Pancreas (tissue), 10 donors: ENCODE measurements at places on chromosomes 3 and 15. TPM values are rescaled to one million over a fixed set of nuclear protein-coding genes. Genes with fewer than 3 reads are reported as not detected.

CCK gene
- not detected for total RNA-seq

GOLGA8R gene
- 2.2 TPM for total RNA-seq

GRCh38 chr15:91099616-91099994 lies 452 bp upstream of the SV2B start:
- no peaks in the 10 kb centered on the region for H3K36me3 ChIP-seq
- H3K4me1 ChIP-seq, result no peaks in the 10 kb centered on the region
- H3K4me3 ChIP-seq, result peak overlapping the region; percentile 31
- no peaks in the 10 kb centered on the region for H3K27me3 ChIP-seq
- DNase-seq, result peak; percentile 20
- H3K27ac ChIP-seq, result peak overlapping the region; percentile 55

DNA sequence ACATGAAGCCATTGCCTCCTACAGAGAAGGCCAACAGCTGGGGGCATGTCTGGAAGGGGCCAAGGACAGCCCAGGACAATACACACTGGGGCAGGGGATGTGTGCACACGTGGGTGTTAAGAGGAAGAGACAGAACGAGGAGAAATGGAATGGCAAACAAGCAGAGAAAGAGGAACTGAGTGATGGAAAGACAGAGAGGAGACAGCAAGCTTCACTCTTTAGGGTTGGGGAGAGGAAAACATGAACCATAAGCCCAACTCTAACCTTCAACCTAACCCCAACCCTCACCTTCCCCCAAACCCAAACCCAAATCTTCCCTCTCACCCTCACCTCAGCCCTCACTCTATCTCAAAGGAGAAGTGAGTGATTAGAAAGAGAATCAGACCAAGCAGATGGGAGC lies 11.9 kb upstream of the PARL start:
- DNase-seq, result no peak
- H3K27ac ChIP-seq, result no peak overlapping the region
- no peak overlapping the region for H3K4me3 ChIP-seq
- no peaks in the 10 kb centered on the region for H3K27me3 ChIP-seq
- H3K36me3 ChIP-seq, result no peaks in the 10 kb centered on the region
- no peaks in the 10 kb centered on the region for H3K4me1 ChIP-seq

DNA sequence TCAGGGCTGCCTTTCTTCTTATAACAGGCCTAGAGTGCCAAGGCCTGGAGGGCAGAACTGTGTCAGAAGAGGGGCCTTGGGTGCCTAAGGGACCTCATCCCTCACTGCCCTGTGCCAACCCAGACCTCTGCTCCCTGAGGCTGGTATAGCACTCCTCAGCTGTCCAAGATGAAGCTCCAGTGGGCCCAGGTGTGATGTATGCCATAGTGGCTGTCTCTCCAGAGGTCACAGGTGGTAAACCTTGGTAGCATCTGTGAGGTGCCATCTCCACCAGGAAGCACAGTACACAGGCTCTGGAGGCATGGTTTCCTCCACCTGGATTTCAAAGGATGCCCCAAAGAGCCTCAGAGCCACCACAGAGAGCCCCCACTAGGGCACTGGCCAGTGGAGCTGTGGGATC lies 12.3 kb upstream of the KLHL40 start:
- no peaks in the 10 kb centered on the region for H3K4me1 ChIP-seq
- H3K36me3 ChIP-seq, result no peaks in the 10 kb centered on the region
- DNase-seq, result no peak
- H3K4me3 ChIP-seq, result no peak overlapping the region
- H3K27me3 ChIP-seq, result no peaks in the 10 kb centered on the region

DNA sequence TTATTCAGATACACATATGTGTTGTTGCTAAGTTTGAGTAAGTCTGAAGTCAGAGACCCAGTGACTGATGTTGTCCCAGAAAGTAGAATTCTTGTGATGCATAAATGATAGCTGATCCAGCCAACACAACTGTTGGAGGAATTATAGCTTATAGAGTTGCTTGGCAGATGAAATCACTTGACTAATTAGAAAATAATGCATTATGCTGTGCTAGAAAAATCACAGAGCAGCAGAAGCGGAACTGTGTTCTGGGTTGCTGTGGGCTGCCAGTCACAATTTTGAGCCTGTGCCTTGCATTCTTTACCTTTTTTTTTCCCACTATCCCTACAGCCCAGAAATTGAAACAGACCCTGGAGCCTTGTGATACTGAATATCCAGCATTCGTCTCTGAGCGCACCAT lies 90.0 kb upstream of the LRTM1 start:
- H3K27me3 ChIP-seq, result no peaks in the 10 kb centered on the region
- no peaks in the 10 kb centered on the region for H3K36me3 ChIP-seq
- no peaks in the 10 kb centered on the region for H3K4me1 ChIP-seq
- H3K27ac ChIP-seq, result no peak overlapping the region

GRCh38 chr3:64365877-64366276 lies 140.6 kb upstream of the PRICKLE2 start:
- H3K36me3 ChIP-seq, result no peaks in the 10 kb centered on the region
- no peak overlapping the region for H3K4me3 ChIP-seq
- peaks cover 13% of the 10 kb centered on the region for H3K4me1 ChIP-seq
- no peaks in the 10 kb centered on the region for H3K27me3 ChIP-seq

GRCh38 chr15:64693134-64693533 lies 82.3 kb downstream of the RBPMS2 start:
- peaks cover under 1% of the 10 kb centered on the region for H3K4me1 ChIP-seq
- no peak overlapping the region for H3K4me3 ChIP-seq
- peaks cover 18% of the 10 kb centered on the region for H3K36me3 ChIP-seq
- peak overlapping the region; percentile 6 for H3K27ac ChIP-seq
- no peaks in the 10 kb centered on the region for H3K27me3 ChIP-seq

DNA sequence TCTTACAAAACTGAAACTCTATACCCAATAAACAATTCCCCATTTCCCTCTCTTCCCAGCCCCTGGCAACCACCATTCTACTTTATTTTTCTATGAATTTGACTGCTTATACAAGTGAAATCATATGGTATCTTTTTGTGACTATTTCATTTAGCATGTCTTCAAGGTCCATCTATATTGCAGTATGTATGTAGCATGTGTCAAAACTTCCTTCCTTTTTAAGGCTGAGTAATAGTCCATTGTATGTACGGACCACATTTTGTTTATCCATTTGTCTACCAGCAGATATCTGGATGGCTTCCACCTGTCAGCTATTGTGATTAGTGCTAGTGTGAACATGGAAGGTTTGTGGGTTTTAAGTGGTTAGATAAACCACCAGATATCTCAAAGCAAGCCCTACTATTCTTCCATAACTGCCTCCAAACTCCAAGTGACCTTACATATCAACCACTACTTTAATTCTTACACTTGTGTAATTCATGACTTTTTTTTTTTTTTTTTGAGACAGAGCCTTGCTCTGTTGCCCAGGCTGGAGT lies 134.7 kb downstream of the TMCC1 start:
- DNase-seq, result no peak
- no peak overlapping the region for H3K27ac ChIP-seq
- H3K36me3 ChIP-seq, result no peaks in the 10 kb centered on the region

DNA sequence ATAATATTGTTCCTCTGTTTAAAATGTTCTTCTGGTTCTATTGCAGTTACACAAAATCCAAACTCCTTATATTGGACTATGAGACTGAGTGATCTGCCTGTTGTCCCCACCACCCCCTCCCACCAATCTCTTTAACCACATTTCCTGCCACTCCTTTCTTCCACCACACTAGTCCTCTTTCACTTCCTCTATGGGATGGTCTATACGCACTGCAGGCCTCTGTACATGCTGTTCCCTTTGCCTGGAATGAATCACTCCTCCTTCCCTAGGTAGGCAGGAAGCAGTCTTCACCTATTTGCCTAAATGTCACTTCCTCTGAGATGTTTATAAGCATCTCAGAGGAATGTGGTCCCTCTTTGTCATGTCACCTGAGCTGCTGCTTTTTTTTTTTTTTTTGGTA lies 4.0 kb downstream of the MAP2K1 start:
- H3K27me3 ChIP-seq, result no peaks in the 10 kb centered on the region
- H3K4me1 ChIP-seq, result no peaks in the 10 kb centered on the region
- H3K27ac ChIP-seq, result no peak overlapping the region
